ENCODE measurements at places on chromosomes 4 and X.

DNA sequence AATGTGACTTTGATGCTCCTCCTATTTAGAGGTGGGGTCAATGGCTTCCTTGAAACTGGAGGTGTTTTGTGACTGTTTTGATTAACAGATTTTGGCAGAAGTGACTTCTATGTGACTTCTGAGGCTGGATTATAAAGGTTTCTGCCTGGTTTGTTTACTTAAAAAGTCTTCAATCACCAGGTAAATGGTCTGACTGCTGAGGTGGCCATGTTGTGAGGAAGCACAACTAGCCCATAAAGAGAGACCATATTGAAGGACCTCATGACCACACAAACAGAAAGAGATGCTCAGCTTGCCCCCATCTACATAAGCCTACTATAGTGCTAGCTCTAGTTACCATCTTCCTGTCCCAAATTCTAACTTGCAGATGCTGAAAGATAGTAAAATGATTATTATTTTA lies 14.3 kb upstream of the LSM6 start:
- DNase-seq, result no peak

- DNase-seq, result no peak
These were observed 57.0 kb downstream of the TRIML1 start for GRCh38 chr4:188196134-188196735.

- no peak for DNase-seq
These were observed 277.4 kb upstream of the GATB start for GRCh38 chr4:152038238-152038637.

- peak; percentile 58 for DNase-seq
These were observed 1.8 kb downstream of the MAML3 start for GRCh38 chr4:140152013-140152703.

- DNase-seq, result no peak
These were observed 119.3 kb downstream of the ZNF827 start for GRCh38 chr4:145819101-145819852.

DNA sequence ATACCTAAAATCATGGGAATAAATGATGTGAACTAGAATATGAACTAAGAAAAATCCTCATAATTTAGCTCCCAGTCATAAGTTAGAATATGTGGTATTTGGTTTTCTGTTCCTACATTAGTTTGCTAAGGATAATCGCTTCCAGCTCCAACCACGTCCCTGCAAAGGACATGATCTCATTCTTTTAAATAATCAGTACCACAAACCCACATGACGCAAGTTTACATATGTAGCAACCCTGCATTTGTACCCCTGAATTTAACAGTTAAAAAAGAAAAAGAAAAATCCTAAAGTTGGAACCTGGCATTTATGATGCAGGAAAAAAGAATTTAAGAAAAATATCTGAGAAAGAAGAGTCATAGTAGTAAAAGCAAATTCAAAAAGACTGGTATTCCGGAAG lies 13.3 kb downstream of the UBA6 start:
- no peak for DNase-seq

GRCh38 chr4:62816566-62816965 lies 1592.7 kb downstream of the TECRL start:
- DNase-seq, result no peak

GRCh38 chr4:38113132-38113531 lies 152.9 kb downstream of the PTTG2 start:
- no peak for DNase-seq

DNA sequence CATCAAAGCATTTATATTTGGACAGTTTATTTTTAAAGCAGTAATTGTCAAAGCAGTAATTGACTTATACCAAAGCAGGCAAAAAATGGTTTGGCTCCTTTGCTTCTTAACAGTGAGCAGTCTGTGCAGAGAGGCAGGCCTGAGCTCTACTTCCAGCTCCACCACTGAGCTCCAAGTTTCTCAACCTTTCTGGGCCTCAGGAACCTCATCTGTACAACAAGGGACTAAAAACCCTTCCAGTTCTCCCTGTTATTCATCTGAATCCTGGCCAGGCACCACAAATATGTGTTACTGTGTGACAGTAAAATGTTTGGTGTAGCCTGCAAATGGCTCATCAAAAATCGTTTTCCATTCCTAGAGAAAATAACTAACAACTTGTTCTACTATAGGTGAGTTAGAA lies 88.7 kb upstream of the TTC29 start:
- DNase-seq, result no peak

- DNase-seq, result no peak
These were observed 1390.2 kb downstream of the C4orf33 start for GRCh38 chr4:130486186-130486585.

DNA sequence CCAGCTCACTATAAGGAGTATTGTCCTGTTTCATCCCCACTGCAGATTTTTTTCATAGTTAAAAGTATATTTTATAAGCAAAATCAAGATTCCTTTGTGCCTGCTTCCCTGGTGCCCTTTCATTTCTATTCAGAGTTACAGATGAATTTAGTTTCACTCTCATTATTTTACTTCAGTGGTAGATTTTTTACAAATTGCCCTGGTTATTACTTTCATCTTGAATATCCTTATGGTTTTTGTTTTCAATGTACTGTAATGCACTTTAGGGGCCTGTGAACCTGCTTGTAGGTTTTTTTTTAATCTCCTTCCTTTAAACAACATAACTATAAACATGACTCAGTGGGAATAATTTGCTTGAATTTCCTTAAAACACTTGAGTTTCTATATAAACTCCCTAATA lies 126.8 kb downstream of the GPR143 start:
- DNase-seq, result no peak

- no peak for DNase-seq
These were observed 191.4 kb upstream of the LEF1 start for GRCh38 chr4:108359986-108360681.

GRCh38 chrX:17913801-17914200 lies 52.7 kb upstream of the RAI2 start:
- no peak for DNase-seq

DNA sequence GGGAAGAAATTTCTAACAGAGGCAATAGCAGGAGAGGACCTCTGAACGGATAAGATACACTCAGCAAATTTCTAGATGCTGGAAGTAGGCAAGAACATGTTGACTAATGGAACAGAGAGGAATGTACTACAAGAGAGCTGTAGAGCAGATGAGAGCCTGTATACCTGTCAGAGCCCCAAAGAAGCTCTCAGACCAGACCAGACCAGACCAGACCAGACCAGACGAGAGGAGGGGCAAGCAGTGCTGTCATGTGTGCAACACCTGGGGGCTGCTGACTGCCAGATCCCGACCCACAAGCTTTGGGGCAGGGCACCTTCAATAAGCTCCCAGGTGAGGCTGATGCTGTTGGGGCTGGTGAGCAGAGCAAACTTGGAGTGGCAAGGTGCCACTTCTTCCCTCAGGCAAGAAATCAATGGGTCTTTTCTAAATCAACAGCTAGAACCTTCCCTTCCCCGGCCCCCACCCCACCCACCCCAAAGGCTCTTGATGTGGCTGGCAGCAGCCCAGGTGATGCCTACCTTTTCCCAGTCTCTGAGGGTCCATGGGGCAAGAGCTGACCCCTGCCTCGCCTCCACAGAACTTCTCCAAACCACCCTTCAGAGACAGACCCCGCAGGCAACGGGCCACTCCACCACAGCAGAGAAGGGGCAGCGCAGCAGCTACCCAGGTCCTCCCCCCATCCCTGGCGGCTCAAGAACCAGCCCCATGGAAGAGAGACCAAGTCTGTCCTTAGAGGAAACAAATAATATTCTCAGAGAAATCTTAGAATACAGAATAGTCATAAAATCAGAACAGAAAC lies 32.7 kb downstream of the MECP2 start:
- no peak for DNase-seq

DNA sequence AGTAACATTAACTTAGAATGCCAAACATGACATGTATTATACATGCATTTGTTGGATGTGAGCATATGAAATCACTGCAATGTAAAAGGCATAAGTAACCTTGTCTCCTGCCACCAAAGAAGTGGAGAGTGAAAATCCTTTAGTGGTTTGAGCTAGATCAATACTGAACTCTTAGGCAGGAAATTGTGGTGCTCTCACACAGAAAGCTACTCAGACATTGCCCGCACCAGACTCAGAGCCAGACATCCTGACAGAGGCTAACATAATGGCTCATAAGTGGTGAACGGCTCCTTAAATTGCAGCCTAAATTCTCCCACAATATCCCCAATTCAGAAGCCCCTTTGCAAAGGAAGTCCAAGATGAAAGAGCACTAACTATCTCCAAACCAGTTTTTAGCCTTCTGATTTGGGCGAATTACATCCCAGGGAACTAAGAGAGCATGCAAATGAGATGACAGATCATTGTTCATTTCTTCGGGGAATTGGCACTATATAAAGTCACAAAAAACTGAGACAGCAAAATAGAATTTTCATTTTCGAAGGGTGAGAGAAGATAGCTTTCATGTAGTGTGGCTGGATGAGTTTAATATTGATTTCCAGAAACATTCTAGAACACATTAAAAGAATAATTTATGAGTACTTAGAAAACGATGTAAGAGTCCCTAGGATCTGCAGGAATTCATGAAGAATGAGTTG lies 233.6 kb upstream of the RPS6KA3 start:
- no peak for DNase-seq

DNA sequence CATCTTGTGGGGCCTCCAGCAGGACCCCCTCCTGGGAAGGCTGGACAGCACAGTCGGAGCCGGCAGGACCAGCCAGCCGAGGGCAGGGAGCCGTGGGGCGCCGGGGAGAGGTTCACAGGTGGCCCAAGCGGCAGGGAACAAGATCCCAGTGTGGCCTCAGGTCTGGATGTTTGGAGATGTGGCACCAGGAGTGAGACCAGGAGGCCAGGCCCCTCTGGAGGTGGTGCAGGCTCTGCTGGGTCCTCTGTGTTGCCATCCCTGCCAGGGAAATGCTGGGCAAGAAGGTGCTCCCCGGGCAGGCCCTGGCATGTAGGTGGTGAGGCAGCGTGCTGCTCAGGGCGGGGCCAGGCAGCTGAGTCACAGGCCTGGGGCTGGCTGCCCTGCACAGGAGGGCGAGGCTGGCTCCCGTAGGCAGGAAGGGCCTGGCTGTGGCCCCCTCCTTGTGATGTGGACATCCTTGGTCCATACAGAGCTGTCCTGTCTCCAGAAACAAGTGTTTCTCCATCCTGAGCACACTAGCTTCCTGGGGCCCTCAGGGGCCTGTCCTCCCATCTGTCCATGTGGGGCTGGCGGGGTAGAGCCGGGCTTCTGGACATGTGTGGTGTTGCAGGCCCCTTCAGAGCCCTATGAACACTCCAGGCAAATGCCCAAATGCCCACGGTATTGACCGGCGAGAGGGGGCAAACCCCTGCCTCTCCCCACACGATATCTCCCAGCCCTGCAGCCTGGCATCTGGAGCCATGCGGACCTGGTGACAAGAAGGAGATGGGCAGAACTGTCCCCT lies 4.8 kb upstream of the HGFAC start:
- DNase-seq, result peak; percentile 68

- DNase-seq, result no peak
These were observed 6.5 kb downstream of the TIFA start for GRCh38 chr4:112279025-112279881.

- no peak for DNase-seq
These were observed 181.4 kb downstream of the AMELX start for GRCh38 chrX:11474576-11474975.

DNA sequence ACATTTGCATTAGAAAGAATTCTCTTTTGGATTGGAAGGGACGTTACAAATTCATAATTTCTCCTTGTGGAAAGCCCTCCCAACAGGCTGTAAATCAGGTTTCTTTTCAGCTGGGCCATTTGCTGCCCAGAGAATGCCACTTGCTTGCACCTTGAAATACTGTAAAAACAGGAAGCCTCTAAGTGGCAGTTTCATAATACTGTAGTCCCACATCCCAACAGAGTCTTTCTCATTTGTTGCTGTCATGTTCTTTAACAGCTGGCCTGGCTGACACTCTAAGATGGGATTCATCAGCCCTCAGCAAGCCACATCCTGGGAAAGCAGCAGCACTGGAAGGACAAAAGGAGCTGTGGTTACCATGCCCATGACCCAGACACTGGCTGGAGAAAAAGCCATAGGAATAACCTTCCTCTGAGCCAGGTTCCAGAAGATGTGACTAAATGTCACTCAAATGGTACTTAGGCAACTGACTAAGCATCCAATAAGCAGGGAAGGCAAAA lies 221.9 kb upstream of the MBNL3 start:
- DNase-seq, result no peak
